NCI-H1105 (cell line): ENCODE measurements at places on chromosomes 1 and 21.

- DNase-seq: no peak
Measured at GRCh38 chr1:63880958-63881576, 107.2 kb downstream of the ROR1 start.

- DNase-seq: no peak
Measured at GRCh38 chr1:34331020-34331926, 154.6 kb downstream of the C1orf94 start.

- no peak for DNase-seq
Measured at GRCh38 chr1:57530206-57530910, 106.5 kb upstream of the DAB1 start.

- DNase-seq: no peak
Measured at GRCh38 chr1:196180847-196181593, 427.2 kb downstream of the KCNT2 start.

- DNase-seq: no peak
Measured at GRCh38 chr1:211287218-211287617, 28.1 kb downstream of the RCOR3 start.

GRCh38 chr1:162548170-162548569 is 13.4 kb upstream of the UAP1 start:
- DNase-seq: no peak

DNA sequence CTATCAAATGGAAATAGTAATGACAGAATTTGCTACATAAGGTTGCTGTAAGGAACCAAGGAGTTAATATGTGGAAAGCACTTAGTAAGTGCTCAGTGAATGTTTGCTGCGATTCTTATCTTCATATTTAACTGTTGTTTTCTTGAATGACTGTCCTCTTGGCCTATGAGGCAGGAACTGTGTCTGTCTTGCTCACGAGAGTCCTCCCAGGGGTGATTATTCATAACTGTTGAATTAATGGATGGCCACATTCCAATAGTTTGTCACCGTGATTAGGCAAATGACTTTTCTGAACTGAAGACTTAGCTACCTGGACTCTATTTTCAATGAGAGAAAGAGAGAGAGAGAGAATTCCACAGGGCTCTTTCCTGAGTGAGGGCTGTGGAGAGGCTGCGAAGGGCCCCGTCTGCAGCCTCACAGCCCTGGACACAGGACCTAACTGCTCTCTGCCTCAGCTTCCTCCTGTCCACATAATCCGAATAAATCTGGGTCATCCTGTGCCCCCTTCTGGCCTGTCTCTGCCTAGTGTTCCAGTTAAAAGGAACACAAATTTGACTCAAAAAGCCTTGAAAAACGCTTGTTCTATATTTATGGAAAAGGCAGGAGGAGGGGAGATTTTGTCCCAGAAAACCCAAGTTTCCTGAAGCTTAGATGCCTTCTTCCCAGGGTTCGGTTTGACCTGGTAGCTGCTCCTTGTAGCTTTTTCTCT is 8.5 kb downstream of the EDN2 start:
- DNase-seq: no peak
